Endothelial cell of coronary artery (primary cell): ENCODE measurements at places on chromosomes 16 and 17. TPM values are rescaled to one million over a fixed set of nuclear protein-coding genes. Genes with fewer than 3 reads are reported as not detected.

METRNL gene
- total RNA-seq: 24.8 and 66.5 TPM in 2 replicates

GLTPD2 gene
- total RNA-seq: not detected in 2 replicates

LGALS9C gene
- not detected in 2 replicates for total RNA-seq

TMC6 gene
- total RNA-seq: 21.4 and 22.9 TPM in 2 replicates

SEZ6 gene
- total RNA-seq: not detected in 2 replicates

KRT9 gene
- not detected in 2 replicates for total RNA-seq

KRTAP3-2 gene
- not detected in 2 replicates for total RNA-seq

APOBR gene
- not detected in 2 replicates for total RNA-seq

ZSCAN10 gene
- total RNA-seq: 0.19 TPM in 1 of 2 replicates, not detected in the other

COG8 gene
- 18.9 and 23.5 TPM in 2 replicates for total RNA-seq
